COR-L47 (cell line): ENCODE measurements at places on chromosomes 3 and 15.

DNA sequence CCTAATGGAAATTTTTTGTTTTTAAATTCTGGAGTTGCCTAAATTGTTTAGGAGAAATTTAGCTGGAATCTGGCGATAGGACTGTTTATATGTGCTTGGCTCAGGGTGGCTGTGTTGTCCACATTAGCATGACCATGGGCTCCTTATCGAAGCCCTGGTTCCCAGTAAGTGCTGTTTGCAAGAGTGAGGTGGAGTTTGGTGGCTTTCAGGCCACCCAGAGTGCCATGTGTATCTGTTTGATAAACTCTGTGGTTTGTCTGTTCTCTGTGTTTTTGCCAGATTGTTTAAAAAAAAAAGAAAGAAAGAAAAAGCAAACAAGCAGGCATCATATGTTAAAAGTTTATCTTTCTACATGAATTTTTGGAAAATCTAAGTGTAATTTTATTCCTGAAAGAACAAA lies 51.5 kb downstream of the PLCL2 start:
- DNase-seq = no peak

DNA sequence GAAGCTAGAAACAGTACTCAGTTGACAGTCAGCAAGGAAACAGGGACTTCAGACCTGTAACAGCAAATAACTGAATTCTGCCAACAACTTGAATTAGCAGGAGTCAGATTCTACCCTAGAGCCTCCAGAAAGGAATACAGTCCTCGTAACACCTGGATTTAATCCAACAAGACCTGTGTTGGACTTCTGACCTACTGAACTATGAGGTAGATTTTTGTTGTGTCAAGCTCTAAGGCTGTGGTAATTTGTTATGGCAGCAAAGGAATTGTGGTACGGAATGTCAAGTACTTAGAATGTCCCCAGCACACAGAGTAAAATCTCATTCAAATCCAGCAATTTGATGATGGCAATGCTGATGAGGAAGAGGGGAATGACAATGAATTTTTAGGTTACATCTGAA lies 234.1 kb downstream of the LRRN1 start:
- DNase-seq = no peak

DNA sequence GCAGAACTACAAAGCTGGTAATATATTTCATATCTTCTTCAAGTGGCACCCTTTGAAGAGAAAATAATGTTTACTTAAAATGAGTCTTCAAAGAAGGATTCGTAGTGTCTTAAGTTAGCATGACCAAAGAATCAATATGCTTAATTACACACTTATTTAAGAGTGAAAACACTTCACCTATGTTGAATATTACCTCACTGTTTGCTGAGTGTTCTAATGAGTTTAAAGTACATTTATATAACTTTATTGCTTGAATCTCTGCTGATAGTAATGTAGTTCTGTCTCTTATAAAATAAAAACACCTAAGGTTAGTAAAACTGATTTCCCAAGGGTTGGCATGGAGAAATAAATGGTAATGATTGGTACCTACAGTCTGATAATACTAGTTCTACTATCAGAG lies 143.3 kb upstream of the SLC2A2 start:
- DNase-seq = no peak

DNA sequence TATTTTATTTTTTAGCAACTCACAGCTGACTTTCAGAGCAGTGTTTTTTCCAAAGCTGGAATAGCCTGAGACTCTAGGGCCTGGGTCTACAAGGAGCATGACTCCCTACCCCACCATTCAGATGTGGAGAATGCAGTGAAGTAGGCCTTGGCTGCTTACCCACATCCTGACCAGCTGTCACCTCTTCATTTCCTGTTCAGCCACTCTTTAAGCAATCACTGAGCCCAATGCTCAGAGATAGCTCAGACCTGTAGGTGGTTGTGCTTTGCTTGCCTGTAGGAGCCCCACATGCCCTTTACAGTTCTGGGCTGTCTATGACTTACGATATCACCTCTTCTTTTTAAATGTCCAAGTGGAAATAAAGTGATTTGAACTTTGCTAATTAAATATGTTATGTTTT lies 148.1 kb downstream of the NEK11 start:
- no peak for DNase-seq

DNA sequence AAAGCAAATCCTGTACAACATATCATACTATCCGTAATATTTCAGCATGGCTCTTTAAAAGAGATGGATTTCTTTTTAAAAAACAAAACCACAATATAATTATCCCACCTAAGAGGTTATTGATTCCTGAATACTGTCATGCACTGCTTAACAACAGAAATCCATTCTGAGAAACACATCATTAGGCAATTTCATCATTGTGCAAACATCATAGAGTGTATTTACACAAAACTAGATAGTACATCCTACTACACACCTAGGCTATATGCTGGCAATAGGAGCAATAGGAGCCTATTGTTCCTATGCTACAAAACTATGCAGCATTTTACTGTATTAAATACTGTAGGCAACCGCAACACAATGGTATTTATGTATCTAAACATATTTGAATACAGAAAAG lies 242.0 kb downstream of the NEK10 start:
- DNase-seq = peak; percentile 46

DNA sequence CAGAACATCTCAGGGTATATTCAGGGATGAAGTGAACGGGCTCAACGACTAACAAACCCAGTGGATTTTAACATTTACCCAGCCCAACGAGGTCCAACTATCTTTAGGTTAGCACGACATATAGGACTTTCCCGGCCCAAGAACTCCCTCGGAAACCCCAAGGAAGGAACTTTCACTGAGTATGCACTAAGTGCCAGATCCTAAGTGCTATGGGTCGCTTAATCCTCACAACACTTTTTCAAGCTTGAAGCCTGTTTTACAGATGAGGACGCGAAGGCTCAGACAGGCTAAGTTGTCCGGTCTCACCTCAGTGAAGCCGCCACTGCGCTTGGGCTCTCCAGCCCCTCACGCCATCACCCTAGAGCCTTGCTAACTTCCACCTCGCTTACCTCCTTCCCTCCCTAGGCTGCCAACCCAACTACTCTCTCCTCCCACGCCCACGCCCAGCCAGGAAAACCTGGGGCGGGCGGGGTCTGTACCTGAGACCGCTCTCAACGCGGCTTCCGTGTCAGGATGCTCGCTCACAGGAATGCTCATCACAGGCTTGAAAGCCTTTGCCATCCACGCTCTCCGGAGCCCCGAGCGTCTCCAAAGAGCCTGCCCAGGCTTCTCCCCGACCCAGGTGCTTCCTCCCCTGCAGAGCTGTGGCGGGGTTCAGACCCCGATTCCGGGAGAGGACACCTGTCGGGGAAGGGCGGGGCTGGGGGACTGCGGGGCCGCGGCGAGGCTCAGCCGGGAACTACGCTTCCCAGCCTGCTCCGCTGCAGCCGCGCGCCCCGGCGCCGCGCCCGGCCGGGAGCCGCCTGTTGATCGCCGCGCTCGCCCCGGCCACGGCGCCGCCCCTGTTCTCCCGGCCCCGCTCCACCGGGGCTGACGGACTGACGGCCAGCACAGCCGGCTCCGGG lies at the start of gene TMOD2:
Gene TMOD2, plus strand, starts transcription at position 806 of the 905 bp plus-strand sequence. CDS start 14,845 bp downstream, outside the sequence.
- peak; percentile 72 for DNase-seq

DNA sequence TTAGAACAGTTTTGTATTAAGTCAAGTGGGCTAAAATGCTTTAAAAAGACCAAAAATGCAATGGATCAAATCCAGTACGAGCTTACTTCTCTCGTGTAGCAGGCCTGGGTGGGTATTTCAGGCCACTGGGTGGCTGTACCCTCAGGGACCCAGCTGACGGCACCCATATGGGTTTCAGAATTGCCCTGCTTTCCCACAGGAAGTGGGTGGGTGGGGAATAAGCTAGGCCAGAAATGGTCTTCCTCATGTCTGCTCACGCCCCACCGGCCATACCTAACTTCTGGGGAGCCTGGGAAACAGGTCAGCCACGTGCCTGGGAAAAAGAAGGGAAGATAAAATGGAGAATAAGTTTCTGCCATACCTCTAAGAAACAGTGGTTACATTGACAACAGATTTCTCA lies 20.3 kb downstream of the GPR160 start:
- DNase-seq = no peak

GRCh38 chr3:123790254-123791072 lies 93.7 kb downstream of the MYLK start:
- no peak for DNase-seq

DNA sequence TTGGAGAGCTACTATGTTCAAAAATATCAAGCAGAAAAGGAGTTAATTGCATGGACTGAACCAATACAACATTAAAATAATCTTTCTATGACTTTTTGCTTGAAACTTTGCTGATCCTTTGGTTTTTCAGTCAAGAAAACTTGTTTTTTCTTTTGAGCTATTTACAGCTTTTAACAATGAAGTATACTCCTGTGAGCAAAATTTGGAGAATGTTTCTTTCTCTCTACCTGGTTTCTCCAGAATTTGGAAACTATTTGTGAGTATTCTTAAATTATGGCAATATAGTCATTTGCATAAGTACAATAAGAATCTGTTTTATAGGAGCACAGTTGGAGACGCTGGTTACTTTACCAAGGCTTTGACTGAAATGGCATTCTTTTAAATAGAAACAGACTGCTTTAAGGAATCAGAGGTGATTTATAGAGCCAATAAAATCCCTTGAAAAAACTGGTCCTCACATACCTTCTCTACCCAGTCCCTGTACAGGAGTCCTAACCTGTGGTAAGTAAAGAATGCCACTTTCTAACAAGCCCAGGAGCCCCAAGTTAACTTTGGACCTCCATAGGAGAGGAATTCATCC lies 127.4 kb downstream of the PLCH1 start:
- no peak for DNase-seq

DNA sequence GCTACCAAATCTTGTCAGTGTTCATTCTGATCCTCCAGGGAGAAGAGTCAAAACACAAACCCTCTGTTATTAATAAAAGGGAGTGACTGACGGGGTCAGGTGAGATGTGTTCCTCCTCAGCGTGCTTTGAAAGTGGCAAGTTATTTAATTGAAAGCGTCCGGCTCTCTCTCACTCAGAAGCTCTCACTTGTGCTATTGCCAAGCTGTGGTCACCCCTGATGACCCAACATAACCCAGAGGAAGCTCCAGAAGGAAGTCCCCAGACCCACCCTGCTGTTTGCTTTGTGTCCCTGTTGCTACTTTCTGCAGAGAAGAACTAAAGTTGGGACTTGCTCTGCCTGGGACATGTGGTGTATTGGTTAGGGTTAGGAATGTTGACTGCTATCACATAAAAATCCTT lies 235.6 kb downstream of the EDEM1 start:
- DNase-seq = no peak
